ENCODE measurements at places on chromosomes 7 and 10. TPM values are rescaled to one million over a fixed set of nuclear protein-coding genes. Genes with fewer than 3 reads are reported as not detected.
A peak's percentile ranks its signal among the peaks of the same experiment; 100 is the strongest.

GRM3 gene
- not detected for total RNA-seq

ITGB8 gene
- 13.9 TPM for total RNA-seq

C10orf105 gene
- total RNA-seq, result not detected

NXPH1 gene
- total RNA-seq, result not detected

ACBD7 gene
- total RNA-seq, result 5.4 TPM

ADAM22 gene
- total RNA-seq, result 5.9 TPM

TAS2R41 gene
- not detected for total RNA-seq

TFEC gene
- total RNA-seq, result 0.15 TPM

GRCh38 chr7:108385834-108386422 lies 70.3 kb downstream of the NRCAM start:
- DNase-seq, result no peak

DNA sequence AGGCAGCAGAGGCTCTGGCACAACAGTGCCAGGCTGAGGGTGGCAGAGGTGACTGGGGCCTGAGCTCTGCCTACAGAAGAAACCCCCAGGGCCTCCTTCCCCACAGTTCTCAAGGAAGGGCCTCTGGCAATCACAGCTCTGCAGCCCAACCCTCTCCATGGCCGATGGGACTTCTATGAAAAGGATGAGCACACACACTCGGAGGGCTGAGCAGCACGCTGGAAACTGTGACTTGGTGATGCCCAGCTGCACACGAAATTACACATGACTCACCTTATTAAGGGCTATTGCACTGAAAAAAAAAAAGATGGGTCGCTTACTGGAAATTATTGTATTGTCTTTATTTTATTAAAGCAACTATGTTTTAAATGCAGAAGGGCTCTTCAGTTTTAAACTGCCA lies 42.9 kb upstream of the LRRC18 start:
- no peak for DNase-seq

DNA sequence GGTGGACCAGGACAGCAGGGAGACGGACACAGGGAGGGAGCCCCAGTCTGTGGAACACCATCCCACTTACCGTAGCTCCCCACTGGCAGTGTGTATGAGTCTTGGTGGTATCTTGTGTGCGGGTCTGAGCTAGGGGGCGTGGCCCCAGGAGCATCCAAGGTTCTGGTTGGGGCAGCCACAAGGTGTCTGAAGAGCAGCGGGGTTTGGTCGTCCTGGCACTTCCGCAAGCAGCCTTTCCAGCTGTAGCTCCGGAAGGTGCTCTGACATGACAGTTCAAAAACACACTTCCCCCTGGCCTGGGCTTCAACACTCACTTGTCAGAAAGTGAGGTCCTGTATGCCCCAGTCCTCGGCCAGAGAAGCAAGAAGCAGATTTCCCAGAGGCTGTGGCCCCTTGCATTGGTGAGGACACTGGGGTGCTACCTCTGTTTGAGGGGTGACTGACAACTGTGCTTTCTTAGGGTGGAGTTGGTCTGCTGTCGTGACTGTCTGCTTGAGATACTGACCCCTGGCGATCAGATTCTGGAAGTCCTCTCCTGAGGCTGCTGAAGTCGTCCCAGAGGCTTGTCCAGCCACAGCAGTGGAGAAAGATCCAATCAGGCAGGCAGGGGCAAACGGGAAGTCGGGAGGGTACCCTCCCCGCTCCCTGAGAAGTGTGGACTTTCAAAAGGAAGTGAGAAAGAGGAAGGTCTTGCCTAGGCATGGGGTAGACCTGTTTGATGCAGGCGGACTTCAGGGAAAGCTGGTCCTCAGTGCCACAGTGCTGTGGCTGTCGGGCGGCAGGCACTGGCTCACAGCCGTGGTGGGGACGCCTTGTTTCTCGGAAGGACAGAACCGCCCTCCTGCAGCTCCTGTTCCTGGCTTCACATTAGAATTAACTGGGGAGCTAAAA lies 51.4 kb upstream of the PFKFB3 start:
- no peak for DNase-seq

DNA sequence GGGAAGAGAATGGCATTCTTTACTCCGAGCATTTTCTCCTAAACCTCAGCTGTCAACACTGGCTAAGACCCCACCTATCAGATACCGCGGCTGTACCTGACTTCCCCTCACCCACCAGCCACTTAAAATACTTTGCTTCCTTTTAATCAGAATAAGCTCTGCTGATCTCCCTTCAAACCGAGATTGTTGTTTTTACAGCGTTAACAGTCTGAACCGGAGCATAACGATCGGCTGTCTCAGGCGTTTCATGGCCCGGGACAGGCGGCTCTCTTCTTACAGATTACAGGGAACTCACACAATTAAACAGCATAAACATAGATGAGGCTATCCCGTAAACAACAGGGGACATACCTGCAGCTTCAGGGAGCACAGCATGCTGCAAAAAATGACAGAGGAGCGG lies 174.3 kb upstream of the RNF32 start:
- DNase-seq, result no peak

DNA sequence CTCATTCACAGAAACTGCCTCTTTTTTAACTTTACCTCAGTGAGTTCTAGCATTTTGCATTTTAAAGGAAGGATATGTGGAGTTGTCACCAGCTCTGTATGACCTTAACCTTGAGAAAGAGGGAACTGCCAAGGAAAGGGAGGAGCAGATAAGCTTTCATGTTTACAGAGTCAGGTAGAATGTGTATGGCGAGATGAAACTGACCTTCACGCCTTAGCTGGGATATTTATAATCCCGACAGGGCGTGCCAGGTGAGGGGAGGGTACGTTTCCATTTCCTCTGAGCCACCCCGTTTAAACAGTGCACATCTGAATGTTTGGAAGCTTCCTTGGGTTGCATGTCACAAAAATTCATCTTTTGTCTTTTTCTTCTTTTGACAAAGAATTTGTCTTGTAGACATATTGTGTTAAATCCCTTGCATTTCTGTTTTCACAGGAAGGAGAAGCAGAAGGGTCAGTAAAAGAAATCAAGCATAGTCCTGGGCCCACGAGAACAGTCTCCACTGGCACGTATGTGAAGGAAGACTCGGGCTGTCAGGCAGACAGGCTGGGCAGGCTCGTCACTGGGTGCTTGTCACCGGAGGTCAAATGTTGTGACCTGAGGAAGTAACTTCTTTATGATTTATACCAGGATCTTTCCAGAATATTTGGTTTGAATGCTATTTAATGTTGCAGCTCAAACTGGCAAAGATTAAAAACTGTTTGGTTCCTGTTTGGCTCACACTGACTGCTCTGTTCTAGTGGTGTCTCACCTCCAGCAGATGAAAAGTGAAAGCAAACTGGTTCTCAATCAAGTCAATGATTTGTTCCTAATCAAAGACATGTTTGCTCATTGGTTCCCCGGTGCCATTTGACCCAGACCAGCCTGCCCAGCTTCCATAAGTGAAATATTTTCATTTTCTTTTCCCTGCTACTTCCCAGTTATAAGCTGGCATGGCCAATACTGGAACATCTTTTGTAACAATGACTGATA lies 16.2 kb downstream of the OPTN start:
- no peak for DNase-seq

DNA sequence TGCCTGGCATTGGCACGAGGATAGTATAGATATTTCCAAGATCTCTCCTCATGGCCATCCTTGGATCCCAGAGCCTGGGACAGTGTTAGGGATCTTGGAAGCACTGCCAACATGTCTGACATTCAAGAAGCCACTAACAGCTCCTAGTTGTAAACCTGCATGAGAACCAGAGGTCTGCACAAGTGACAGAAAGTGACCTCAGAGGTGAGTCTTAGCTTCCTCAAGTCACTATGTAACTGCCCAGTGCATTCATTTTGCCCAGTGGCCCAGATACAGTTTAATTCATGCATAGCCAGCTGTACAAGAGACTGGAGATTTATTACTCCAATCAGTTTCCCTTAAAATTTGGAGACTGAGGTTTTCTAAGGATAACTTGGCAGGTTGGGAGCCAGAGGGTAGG lies 16.7 kb downstream of the SUGCT start:
- no peak for DNase-seq

DNA sequence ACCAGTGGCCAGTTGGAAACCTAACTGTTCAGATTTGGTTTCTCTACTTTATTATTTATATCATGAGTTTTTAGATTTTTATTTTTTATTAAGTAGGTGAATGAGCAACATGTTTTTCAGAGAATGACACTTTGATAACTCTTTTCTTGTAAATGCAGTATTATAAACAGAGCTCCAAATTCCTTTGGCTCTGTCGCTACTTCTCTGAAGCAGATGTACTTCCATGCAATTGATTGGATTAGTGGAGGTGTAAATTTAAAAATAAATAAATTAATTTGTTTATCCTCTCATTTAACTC lies 34.3 kb upstream of the ICA1 start:
- no peak for DNase-seq

GRCh38 chr7:83118347-83119025 lies 44.2 kb downstream of the PCLO start:
- DNase-seq, result no peak

DNA sequence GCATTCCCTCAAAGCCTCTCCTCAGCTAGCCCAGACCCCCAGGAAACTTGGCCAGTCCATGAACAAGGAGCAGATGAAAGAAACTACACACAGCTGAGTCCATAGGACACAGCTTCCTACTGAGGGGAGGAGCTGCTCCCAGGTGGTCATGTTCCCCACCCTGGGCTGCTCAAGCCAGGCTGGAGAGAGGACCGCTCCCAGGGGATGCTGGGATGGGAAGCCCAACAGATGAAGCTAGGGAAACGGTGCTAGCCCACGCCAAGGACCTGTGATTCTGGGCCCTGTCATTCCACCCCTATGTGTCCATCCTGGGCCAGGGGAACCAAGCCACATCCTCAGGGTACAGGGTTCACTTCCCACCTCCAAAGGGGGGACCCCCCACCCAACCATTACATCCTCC lies 19.0 kb downstream of the KCNH2 start:
- no peak for DNase-seq

- DNase-seq, result peak; percentile 31
Observed at GRCh38 chr7:63899691-63900393, 98.8 kb upstream of the ZNF722 start.

- DNase-seq, result no peak
Observed at GRCh38 chr10:97629289-97629688, 4.0 kb downstream of the MORN4 start.

- DNase-seq, result no peak
Observed at GRCh38 chr10:77774940-77775391, 137.4 kb upstream of the KCNMA1 start.

- DNase-seq, result no peak
Observed at GRCh38 chr10:44280226-44281014, 104.5 kb downstream of the CXCL12 start.

DNA sequence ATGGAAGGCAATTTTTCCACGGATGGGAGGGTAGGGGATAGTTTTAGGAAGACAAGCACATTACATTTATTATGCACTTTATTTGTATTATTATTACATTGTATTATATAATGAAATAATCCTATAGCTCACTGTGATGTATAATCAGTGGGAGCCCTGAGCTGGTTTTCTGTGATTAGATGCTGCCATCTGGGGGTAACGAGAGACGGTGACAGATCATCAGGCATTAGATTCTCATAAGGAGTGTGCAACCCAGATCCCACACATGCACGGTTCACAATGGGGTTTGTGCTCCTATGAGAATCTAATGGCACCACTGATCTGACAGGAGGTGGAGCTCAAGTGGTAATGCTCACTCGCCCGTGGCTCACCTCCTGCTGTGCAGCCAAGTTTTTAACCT lies 103.9 kb upstream of the STK17A start:
- DNase-seq, result peak; percentile 31

DNA sequence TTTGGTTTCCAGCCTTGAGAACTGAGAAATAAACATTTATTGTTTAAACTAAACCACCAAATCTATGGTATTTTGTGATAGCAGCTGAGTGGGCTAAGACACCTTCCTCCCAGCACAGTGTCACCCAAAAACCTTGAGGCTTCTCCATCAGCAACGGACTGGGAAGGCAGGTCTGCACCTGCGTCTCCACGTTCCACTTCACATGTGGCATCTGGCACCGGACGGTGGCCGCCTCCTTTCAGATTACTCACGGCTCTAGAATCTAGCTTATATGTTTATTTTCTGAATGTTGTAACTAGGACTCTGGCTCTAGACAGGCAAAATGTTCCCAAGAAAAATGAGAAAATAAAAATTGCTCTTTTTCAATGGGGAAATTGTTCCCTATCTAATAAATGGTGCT lies 201.0 kb downstream of the ADARB2 start:
- no peak for DNase-seq

- peak; percentile 96 for DNase-seq
Observed at GRCh38 chr10:61835069-61835945, 66.2 kb upstream of the ARID5B start.

DNA sequence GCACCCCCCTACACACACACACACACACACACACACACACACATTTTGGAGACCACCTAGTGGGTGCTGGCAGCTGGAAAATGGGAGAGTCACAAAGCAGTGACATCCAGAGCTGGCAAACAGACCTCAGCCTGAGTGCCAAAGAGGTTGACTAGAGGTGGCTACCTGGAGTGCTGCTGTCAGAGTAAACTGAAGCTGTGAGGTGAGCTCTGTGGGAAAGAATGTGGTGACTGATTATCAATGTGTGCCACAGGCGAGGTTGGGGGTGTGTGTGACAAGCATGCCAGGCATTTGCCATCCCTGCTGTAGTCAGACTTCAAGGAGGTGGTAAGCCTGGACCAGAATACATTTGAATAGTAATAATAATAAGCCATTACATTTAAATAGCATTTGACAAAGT lies 120.6 kb downstream of the SLIT1 start:
- peak; percentile 68 for DNase-seq

DNA sequence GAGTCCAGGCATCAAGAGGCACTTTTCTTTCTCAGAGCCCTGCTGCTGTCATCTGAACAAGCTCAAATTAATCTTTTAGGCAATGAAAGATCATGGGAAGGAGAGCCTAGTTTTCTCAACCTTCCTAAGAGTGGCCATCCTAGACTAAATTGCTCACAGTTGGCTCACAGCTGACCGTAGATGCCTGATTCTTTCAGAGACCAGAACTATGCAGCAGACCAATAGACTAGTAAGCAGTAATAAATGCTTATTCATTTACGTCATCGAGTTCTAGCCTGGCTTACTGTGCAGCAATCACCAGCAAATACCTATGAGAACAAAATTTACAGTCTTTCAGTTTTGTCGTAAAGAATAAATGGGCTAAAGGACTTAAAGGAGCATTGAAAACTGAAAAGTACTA lies 602.9 kb upstream of the GHITM start:
- DNase-seq, result no peak

DNA sequence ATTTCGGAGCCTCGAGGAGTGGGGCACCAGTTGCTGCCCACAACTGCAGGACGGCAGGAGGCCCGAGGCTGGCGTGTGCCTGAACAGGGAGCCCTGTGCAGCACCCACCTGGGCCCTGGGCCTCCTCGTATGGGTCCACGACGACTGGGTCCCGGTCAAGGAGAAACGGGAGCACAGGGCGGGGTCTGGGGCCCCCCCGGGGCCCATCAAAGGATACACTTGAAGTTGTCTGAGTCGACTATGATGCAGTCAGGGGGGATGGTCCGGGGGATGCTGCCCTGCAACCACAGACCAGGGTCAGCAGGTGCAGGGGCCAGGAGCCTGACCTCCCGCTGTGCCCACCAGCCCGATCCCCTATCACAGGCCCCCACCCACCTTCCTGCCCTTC lies 28.5 kb upstream of the NKX6-2 start:
- DNase-seq, result no peak

DNA sequence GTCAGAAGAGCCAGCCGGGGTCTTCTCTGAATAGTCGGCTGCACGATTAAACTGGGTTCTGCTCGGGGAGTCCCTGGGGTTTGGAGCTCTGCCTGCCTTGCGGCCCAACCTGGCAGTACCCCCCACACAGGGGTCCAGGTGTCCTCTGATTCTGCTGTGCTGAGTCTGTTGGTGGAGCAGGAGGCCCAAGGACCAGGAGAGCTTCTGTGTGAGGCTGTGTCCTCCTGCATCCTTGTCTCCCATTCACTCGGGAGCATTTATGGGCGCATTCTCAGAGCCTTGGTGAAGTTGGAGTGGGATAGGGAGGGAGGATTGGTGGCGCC lies 14.2 kb downstream of the INPP5A start:
- no peak for DNase-seq
